Naive thymus-derived CD4-positive, alpha-beta T cell (primary cell): ENCODE measurements at places on chromosomes 16 and 17. TPM values are rescaled to one million over a fixed set of nuclear protein-coding genes. Genes with fewer than 3 reads are reported as not detected.

CMTM2 gene
- 1.5 and 1.8 TPM in 2 replicates for total RNA-seq

CHST5 gene
- total RNA-seq = not detected

DNA sequence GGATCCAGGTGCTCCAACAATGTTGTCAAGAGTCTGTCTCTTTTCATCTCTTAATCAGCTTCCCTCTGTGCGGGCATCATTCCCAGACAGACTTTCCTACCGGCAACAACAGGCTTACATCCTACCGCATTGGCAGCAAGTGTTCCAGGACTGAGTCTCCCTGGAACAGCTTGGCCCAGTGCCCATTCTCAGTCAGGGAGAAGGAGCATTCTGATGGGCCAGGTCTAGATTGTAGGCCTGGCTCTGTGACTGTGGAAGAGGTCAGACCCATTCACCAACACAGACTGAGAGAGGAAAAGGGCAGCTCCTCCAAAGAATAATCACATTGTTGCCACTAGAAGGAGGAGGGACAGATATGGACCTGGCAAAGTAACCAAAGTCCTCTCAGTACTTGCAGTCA lies 68.1 kb upstream of the TMEM132E start:
- H3K27ac ChIP-seq = no peak overlapping the region
- no peak for DNase-seq
- H3K4me1 ChIP-seq = no peaks in the 10 kb centered on the region
- no peaks in the 10 kb centered on the region for H3K36me3 ChIP-seq

- no peak overlapping the region for H3K27ac ChIP-seq
- no peak for DNase-seq
- no peaks in the 10 kb centered on the region for H3K27me3 ChIP-seq
- H3K36me3 ChIP-seq = no peaks in the 10 kb centered on the region
- no peak overlapping the region for H3K4me3 ChIP-seq
- peaks cover 2% of the 10 kb centered on the region for H3K4me1 ChIP-seq
Observed at GRCh38 chr17:17762744-17763105, 74.1 kb downstream of the SREBF1 start.

DNA sequence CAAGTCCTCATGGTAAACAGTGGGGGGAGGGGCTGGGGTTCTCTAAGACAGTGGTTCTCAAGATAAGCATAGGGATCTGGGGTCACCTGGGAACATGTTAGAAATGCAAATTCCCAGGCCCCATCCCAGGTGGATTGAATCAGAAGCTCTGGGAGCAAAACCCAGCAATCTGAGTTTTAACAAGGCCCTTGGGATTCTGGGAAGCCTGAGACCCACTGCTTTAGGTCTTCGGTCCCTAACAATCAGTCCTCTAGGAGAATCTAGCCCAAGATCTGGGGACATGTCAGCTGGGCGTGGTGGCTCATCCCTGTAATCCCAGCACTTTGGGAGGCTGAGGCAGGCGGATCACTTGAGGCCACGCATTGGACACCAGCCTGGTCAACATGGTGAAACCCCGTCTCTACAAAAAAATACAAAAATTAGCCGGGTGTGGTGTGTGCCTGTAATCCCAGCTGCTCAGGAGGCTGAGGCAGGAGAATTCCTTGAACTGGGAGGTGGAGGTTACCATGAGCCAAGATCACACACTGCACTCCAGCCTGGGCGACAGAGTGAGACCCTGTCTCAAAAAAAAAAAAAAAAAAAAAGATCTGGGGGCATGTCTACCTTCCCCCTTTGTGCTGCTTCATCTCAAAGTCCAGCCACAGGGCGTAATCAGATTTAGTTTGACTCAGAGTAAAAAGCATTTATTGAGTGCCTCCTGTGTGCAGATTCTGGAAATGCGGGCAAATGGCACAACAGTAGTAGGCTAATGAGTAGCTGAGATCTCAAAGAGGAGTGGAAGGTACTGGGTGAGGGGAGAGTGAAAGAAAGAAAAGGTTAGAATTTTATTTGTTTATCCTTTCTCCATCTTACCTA lies 8.8 kb upstream of the NR1D1 start:
- no peaks in the 10 kb centered on the region for H3K36me3 ChIP-seq
- DNase-seq = no peak
- peaks cover 94% of the 10 kb centered on the region for H3K4me1 ChIP-seq
- H3K27me3 ChIP-seq = no peaks in the 10 kb centered on the region
- H3K4me3 ChIP-seq = no peak overlapping the region

CCL4 gene
- total RNA-seq = 12.8 TPM

FA2H gene
- not detected for total RNA-seq

DNA sequence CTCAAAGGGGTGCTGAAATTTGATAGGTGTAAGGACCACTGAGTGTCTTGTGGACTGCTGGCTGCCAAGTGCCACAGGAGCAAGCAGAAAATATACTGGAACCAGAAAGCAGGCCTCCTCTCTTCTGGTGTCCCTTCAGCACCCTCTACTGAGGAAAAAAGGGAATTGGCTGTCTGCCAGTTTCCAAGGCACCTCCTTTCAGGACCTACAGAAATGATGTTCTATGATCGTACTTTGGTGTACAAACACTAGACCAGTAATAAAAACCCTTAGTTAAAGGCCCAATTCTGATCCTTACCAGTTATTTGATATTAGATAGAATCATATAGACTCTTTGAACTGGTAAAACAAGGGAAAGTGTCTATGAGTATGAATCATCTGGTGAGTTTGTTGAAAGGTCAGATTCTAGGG lies 35.8 kb upstream of the BCAS3 start:
- no peaks in the 10 kb centered on the region for H3K27me3 ChIP-seq
- DNase-seq = peak; percentile 47
- H3K36me3 ChIP-seq = no peaks in the 10 kb centered on the region
- H3K4me1 ChIP-seq = no peaks in the 10 kb centered on the region

- no peaks in the 10 kb centered on the region for H3K36me3 ChIP-seq
- DNase-seq = no peak
- no peak overlapping the region for H3K4me3 ChIP-seq
- no peaks in the 10 kb centered on the region for H3K27me3 ChIP-seq
- H3K27ac ChIP-seq = no peak overlapping the region
- H3K4me1 ChIP-seq = no peaks in the 10 kb centered on the region
Observed at GRCh38 chr16:80954985-80955384, 51.7 kb downstream of the CMC2 start.

HS3ST6 gene
- total RNA-seq = not detected in 2 replicates

TBC1D3G gene
- total RNA-seq = not detected

- H3K36me3 ChIP-seq = no peaks in the 10 kb centered on the region
- no peaks in the 10 kb centered on the region for H3K27me3 ChIP-seq
- no peaks in the 10 kb centered on the region for H3K4me1 ChIP-seq
Observed at GRCh38 chr17:19539841-19540311, 6.2 kb downstream of the SLC47A1 start.
